ENCODE measurements at places on chromosomes 3 and 15.

GRCh38 chr15:29622637-29623036 is 199.6 kb downstream of the TJP1 start:
- no peak for DNase-seq

GRCh38 chr15:69763831-69764230 is 311.2 kb downstream of the RPLP1 start:
- DNase-seq = no peak

DNA sequence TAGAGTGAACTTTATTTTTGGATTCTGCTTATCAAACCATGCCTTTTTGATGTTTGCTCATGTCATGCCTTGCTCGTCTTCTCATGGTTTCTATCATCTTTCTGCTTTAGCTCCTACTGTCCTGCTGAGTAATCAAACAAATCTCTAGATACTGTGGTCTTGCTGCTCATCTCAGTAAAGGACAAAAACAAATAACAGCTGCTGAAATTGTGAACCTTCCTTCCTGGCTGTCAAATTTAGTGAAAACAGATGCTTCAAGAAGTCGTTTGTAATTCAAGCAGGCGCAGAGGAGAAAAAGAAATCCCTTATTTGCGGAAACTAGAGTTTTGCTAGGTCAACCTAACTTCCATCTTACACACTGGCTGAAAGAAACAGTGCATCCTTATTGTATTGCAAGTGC is 616.1 kb upstream of the ALCAM start:
- DNase-seq = no peak

- peak; percentile 8 for DNase-seq
Measured at GRCh38 chr3:48927928-48928327, 9.3 kb downstream of the ARIH2 start.

- no peak for DNase-seq
Measured at GRCh38 chr3:13874891-13875290, 5.0 kb downstream of the WNT7A start.

- DNase-seq = no peak
Measured at GRCh38 chr3:58789385-58789784, 122.8 kb upstream of the FAM3D start.

- no peak for DNase-seq
Measured at GRCh38 chr3:104149154-104149553, 1217.6 kb upstream of the ALCAM start.

GRCh38 chr15:94412979-94413746 is 181.8 kb downstream of the MCTP2 start:
- peak; percentile 60 for DNase-seq

GRCh38 chr3:20739814-20740213 is 553.8 kb upstream of the SGO1 start:
- no peak for DNase-seq

GRCh38 chr3:52159503-52159902 is 5.3 kb upstream of the POC1A start:
- no peak for DNase-seq

- DNase-seq = no peak
Measured at GRCh38 chr15:93289941-93290617, 201.1 kb upstream of the RGMA start.

DNA sequence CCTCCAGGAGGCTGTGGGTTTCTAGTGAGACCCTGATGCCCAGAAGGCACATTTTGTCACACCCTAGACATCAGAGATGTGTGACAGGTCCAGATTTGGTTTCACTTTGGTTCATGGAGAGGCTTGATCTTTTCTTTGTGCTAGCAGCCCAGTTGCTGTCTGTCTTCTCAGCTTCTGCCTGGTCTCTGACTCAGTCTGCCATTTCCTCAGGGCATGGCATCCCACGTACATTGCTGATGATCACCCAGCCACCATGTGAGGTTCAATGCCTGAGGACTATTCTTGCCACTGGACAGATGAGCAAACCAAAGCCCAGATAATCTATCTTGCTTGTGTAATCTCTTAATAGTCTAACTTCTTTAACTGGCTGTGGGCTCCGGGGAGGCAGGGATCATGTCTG is 144.9 kb upstream of the MRPS22 start:
- DNase-seq = no peak

DNA sequence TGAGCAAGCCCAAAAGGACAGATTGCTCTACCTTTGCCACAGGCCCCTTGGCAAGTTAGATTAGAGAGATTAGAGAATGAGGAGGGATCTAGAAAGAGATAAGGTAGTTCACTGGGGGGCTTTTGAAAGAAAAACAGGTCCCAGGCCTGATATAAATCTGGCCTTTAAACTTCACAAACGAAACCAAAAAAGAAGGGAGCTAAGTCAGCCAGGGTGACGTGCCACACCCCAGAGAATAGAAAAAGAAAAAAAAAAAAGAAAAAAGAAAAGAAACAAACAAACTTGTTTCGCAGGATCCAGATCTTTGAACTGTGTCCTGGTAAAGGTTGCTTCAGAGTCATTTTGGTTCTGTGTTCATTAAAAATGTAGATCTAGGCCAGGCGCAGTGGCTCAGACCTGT is 3.6 kb downstream of the KAT2B start:
- DNase-seq = no peak

GRCh38 chr3:24986612-24987011 is 441.5 kb upstream of the RARB start:
- no peak for DNase-seq

GRCh38 chr3:49779358-49780079 is 6.8 kb downstream of the IP6K1 start:
- no peak for DNase-seq

GRCh38 chr3:66638717-66639116 is 137.9 kb upstream of the LRIG1 start:
- DNase-seq = peak; percentile 47

DNA sequence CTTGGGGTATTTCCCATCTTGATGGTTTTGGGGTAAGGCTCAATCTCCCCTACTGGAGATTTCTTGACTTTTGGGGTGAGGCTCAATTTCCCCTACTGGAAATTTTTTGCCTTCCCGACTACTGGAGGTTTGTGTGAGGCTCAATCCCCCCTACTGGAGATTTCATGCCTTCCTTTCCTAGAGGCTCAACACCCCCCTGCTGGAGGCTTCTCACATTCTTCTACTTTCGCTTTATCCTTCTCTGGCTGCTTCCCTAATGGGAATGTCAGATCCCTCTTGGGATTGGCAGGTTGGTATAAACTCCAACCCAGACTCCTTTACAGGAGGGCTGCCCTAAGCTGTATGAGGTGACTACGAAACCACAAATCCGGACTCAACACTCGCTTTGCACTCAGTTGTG is 49.2 kb downstream of the KATNBL1 start:
- no peak for DNase-seq

DNA sequence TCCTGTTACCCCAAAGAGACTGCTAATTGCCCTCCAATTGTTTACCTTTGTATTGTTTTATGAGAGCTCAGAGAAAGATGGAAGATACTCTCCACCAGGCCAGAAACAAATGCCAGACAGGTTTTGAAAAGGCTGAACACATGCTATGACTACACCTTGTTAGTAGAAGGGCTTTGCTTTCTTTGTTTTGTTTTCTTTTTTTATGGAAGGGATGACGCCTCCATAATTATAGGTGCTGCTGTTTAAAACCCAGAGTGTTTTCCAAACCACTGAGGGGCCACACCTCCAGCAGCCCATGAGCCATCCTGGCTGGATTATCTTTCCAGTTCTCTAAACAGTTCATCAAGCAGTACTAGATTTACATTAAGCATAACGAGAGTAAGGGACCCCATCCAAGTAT is 5.6 kb upstream of the FOXP1 start:
- DNase-seq = no peak

- no peak for DNase-seq
Measured at GRCh38 chr3:40456279-40456939, 730 bp upstream of the RPL14 start.

- DNase-seq = peak; percentile 24
Measured at GRCh38 chr3:195574497-195575304, 9.0 kb downstream of the APOD start.

- DNase-seq = peak; percentile 62
Measured at GRCh38 chr3:131072099-131072559, 45.5 kb downstream of the NEK11 start.
